ENCODE measurements at places on chromosomes 6 and 20.

DNA sequence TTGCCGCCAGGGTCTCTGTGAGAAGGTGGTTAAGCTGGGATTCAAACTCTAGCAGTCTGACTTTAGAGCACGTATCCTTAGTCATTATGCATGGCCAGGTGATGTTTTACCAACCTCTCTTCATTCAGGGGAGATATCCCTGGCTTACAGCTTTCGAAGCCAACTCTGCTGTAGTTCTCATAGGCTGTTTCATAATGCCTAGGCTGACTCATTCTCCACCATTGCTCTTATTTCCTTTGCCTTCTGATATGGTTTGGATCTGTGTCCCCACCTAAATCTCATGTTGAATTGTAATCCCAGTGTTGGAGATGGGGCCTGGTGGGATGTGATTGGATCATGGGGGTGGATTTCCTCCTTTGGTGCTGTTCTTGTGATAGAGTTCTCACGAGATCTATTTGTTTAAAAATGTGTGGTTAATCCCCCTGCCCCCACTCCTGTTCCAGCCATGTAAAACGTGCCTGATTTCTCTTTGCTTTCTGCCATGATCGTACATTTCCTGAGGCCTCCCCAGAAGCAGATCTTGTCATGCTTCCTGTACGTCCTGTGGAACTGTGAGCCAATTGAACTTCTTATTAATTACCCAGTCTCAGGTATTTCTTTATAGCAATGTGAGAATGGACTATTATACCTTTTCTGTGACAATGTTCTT lies 94.6 kb upstream of the MAN1A1 start:
- no peak for DNase-seq

GRCh38 chr6:161445021-161445799 lies 171.3 kb upstream of the AGPAT4 start:
- no peak for DNase-seq

DNA sequence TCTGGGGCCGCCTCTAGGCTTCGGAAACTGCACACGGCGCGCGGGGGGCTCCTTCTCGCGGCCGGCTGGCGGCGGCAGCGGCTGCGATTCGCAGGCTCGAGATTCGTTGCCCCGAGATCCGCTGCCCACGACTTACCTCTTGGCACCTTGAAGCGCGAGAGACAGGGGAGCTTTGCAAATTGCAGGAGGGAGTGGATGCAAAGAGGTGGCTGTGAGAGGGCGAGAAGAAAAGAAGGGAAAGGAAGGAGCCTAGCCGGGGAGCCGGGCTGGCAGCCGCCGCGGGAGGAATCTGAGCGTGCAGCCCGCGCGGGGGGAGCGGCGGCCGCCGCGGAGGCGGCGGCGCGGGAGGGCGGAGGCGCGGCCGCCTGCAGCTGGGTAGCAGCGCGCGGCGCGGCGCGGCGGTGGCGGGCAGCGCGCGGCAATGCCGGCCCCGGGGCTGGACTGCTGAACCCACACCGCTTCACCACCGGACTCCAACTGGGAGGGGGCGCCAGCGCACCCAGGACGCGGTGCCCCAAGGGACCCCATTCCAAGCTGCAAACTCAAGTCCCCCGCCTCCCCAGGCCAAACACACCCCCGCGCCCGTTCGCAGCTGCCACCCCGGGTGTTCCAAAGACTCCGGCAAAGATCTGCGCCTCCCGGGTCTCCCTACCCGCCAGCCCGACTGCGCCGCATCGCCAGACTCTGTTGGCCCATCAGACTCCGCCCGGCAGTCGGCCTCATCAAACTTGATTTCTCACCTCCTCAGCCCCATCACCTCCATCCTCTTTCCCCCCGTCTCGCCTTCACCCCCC lies 44.2 kb upstream of the SUPT3H start:
- DNase-seq = peak; percentile 79

DNA sequence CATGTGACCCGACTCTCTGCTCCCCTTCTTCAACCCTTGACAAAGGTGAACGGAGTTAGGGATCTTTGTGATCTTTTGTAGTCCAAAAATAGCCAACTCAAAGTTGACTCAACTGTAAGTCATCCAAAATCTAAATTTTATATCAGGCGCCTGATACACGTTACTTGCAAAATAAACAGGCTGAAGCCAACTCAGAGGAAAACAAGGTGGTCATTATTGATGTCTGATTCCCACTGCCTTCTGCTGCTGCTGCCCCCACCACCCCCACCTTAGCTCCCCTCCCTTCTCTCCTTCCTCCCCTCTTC lies 13.2 kb upstream of the RNF8 start:
- no peak for DNase-seq

- no peak for DNase-seq
These were observed 30.4 kb downstream of the NTSR1 start for GRCh38 chr20:62739067-62739466.

- no peak for DNase-seq
These were observed 33.3 kb downstream of the GSTA3 start for GRCh38 chr6:52876056-52876787.

DNA sequence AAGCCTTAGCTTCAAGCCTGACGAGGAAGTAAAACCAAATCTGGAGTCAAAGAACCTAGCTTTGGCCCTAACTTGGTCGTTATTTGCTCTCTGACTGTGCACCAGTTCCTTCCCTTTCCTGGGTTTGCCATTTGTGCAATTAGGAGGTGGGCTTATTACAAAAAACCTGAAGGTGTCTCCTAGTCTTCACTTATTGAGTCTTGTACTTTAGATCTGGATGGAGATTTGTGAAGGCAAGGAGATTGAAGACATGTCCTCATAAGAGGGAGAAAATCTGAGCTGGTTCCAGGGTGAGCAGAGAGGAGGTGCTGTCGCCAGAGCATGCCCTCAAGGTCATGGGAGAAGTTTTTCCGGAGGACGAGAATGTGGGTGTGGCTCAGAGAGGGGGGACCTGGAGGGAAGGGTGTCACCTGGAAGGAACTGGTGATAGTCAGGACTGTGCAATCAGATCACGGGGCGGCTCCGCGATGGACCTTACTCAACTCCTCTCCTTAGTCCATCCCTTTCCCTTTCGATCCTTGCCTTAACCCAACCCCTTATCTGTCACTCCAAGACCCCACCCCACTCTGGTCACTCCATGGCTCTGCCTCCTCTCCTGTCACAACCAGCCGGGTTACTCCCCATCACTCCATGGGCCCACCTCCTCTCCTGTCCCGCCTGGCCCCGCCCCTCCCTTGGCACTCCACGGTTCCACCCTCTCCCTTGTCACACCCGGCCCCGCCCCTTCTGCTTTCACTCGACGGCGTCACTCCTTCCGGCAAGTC lies 588 bp upstream of the ACSS2 start:
- DNase-seq = no peak

DNA sequence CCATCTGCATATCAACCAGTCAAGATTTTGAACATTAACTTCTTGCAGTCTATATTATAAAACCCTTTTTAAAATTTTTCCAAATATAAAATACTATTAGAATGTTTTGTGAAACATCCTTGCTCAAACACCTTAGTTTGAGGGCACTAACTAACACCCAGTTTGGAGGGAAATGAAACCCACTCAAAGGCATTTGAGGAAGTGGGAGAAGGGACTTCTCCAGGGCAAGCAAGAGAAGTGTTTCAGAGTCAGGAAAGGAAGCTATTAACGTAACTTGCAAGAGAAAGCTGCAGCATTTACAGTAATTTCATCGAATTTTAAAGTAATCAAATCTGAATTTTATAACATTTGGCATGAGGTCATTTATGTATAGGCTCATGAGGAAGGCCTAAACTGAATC lies 21.3 kb downstream of the MTFR2 start:
- no peak for DNase-seq

GRCh38 chr20:50668326-50668725 lies 23.0 kb downstream of the RIPOR3 start:
- DNase-seq = no peak

DNA sequence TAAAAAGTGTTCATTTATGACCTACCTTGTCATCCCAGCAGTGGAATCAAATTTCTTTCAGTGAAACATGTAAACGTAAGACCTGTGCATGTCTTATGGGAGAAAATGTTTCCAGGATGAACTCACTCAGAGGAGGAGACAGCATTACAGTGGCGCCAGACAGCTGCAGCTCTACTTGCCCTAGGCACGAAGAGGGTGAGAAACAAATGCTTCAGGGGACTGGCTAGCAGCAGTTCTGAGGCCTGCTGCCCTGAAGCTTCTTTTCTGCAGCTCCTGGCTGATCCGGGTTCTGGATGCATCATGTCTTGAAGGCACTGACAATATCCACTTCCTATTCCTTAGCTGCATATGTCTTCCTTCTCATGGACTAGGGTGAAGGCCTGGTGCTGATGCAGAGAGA lies 120.2 kb downstream of the QRSL1 start:
- DNase-seq = no peak

- no peak for DNase-seq
These were observed 1422.8 kb upstream of the EYS start for GRCh38 chr6:67129780-67130179.

- no peak for DNase-seq
These were observed 214.5 kb upstream of the CCN2 start for GRCh38 chr6:132165677-132166076.

GRCh38 chr6:152979116-152979515 lies 3.7 kb downstream of the FBXO5 start:
- no peak for DNase-seq

DNA sequence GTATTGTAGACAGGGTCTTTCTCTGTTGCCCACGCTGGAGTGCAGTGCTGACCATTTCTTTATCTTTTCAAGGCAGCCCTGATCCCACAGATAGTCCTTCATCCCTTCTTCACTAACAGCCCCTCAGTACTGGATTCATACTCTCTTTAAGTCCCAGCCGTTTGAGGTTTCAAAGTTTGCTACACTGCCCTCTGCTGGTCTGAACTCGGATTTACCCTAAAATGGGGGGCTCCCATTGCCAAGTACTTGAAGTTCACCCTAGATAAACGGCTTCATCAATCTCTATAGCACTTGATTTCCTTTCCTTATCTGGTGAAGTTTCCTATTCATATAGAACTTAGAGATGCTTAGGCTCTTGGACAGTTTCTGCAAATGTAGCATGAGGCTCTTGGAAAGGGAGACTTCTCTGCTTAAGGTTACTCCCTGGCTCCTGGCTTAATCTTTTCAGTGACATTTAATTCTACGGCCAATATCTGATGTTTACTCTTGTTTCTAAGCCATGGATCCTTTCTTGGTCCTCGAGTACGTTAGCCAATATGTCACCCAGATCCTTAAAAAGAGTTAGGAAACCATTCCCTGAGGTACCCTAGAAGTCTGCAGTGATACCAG lies 21.4 kb upstream of the PREP start:
- DNase-seq = no peak

DNA sequence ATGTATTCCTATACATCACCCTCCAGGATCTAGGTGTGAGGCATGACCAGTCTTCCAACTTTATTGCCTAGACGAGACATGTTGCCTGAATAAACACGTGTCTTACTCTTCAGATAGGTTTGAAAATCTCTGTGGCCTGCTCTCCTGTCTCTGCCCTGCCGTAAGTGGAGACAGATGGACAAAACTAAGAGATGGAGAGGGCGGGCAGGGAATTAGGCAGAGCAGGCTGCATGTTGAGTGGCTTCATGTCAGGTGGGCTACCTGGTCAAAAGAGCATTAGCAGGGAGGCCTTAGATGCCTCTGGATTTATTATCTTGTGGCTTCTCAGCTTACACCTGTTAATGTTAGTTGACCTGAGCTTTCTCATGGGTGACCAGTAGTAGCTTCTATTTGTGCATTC lies 59.0 kb upstream of the TULP4 start:
- DNase-seq = no peak

DNA sequence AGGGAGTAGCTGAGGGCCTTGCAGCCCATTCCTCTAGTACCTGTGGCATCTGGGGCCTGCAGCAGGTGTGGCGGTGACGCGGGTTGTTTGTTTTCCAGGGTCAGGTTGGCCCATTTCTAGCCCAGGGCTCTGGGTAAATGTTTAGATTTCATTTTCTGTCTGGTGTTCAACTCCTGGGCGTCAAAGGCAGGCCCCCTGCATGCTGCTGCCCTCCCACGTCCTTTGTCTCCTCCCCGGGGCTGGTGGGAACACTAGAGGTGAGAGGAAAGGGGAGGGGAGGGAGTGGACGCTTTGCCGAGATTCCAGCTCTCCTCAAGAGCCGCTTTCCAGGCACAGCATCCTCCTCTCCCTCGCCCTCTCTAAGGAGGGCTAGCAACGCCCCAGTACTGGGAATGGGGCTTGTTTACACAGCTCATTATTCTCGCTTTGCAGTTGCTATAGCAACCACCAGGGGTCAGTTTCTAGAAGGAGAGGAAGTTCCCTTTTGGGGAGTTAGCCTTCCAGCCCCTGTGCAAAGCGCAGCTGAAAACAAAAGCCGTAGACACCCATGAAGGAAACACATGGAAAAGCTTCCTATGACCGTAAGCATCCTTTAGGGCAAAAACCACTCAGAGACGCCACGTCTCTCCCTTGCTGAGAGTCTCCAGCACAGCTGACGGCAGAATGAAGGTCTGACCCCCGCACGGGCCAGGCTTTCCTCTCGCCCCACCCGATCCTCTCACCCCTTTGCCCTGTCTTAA lies 170.6 kb downstream of the LY86 start:
- DNase-seq = no peak

- DNase-seq = peak; percentile 92
These were observed 29.6 kb downstream of the SRSF3 start for GRCh38 chr6:36623547-36624459.

GRCh38 chr6:166143011-166143410 lies 24.6 kb downstream of the TBXT start:
- no peak for DNase-seq

DNA sequence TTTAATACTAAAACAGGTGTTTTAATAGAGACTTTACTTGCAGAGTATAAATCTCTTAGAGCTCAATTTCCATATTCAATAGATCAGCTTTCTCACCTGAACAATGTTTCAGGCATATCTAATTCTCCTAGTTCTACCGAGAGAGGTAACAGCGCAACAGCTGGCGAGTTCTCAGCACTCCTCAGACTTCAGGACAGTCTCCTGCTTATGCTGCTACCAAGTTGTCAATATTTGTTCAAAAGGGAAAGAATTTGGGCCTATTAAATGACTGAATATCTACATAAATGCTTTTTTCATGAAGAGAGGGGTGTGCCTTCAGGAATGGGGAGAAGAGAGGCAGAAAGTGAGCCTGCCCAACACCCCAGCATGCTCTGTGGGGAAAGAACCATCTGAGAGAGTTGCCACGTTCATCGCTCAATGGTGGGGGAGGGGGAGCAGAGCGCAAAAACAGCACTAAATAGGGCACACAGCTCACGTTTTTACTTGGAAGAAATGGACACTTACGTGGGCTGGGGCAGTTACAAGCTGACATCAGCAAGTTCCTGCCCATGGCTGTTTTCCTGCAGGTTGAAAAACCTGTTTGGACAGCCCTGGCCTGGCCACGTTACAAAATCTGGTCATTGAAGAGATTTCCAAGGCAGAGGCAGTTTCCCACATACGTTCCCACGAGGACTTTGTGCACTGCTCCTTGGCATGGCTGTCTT lies 38.0 kb downstream of the EZR start:
- DNase-seq = no peak

Measured in coronary artery (tissue), 2 donors.